B cell (primary cell): ENCODE measurements at places on chromosomes 2 and 18. TPM values are rescaled to one million over a fixed set of nuclear protein-coding genes. Genes with fewer than 3 reads are reported as not detected.

Gene NMS
- not detected in 2 replicates for total RNA-seq

Gene SERPINB4
- not detected in 2 replicates for total RNA-seq

Gene OTX1
- not detected in 2 replicates for total RNA-seq

Gene MYOM1
- total RNA-seq, result 12.8 and 16.1 TPM in 2 replicates

GRCh38 chr2:239630618-239631286 is 229.9 kb upstream of the HDAC4 start:
- DNase-seq, result no peak

DNA sequence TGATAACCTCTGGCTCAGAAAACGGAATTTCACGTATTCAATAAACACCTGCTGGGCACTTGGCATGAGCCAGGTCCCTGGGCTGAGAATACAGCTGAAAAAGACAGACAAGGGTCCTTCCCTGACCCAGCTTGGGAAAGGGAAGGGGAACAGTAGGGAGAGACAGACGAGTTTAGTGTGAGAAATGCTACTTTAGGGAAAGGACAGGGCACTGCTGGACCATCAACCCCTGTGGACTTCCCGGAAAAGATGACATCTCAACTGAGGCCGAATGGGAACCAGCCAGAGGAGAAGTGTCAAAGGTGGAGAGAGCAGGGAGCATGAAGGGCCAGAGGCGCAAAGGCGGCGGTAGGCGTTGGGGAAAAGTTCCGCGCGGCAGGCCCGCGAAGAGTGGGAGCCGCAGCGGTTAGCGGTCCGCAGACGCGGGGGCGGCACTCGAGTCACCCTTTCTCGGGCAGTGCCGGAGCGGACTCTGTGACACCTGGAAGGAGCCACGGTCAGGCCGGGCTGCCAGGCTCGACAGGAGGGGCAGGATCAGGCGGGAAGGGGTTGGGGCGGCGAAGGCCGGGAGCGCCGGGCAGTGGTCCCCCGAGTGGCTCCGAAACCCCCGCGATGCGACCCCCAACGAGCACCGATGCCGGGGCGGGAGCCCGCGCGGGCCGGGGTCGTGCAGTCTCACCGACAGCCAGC is 519 bp downstream of the TEX261 start:
- no peak for DNase-seq

Gene SPEG
- total RNA-seq, result 0.10 and 0.74 TPM in 2 replicates

Gene ZBTB14
- total RNA-seq, result 34.2 and 35.1 TPM in 2 replicates

Gene CFAP221
- not detected in 2 replicates for total RNA-seq

DNA sequence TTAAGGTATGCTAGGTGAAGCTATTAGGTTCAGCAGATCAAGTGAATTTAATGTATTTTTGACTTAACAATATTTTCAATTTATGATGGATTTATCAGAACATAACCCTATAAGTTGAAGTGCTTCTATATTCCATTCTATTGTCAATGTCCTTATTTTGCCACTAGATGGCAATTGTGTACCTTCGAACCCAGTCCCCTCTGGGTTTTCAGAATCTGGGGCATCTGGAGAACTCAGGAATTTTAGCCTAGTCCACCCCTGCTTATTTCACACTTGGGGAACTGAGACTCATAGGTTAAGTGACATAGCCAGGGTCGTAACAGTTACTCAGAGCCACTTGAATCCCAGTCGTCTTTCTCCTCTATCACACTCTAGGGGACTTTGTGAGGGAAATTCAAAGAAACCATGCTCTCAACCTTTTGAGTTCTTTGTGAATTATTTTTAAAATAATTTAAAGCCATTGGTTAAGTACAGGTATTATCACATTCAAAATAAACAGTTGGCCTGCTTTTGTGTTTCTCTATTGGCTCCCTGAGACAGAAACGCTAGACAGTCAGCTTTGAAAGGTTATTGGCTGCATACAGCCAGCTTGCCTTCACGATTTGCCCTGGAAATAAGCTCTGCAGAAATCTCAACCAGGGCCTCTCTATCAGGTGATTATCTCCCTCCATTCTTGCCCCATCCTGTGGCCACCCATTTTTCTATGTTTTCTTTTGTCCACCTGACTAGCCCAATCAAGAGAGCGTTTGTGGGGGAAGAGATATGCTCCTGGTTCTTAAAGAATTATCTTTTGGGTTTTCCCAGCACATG is 145.0 kb downstream of the TTC27 start:
- peak; percentile 17 for DNase-seq

Gene PLEKHA3
- total RNA-seq, result 29.3 and 37.7 TPM in 2 replicates
